ENCODE measurements at places on chromosomes 2 and 18.
A peak's percentile ranks its signal among the peaks of the same experiment; 100 is the strongest.

DNA sequence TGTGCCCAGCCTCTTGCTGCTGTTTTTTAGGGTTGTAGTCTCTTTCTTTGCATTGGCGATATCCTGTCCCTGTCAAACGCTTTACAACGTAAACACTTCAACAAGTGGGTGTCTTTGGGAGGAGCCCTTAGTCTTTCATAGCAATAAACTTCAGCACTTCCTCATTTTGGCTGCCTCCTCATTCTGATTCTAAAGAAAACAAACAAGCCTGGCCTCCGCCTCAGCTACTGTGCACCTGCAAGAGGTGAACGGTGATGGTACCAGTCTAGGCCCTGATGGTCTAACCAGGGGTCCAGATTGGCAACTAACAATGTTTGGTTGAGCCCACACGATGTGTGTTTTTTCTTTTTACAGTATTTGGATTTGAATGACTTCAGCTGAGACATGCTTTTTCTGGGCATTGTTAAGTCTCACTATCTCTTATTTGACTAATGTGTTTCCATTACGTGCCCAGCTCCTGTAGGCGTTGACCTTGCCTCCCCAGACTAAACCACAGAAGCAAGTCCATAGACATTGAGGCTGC is 53.2 kb upstream of the CUL3 start:
- peak; percentile 75 for DNase-seq

DNA sequence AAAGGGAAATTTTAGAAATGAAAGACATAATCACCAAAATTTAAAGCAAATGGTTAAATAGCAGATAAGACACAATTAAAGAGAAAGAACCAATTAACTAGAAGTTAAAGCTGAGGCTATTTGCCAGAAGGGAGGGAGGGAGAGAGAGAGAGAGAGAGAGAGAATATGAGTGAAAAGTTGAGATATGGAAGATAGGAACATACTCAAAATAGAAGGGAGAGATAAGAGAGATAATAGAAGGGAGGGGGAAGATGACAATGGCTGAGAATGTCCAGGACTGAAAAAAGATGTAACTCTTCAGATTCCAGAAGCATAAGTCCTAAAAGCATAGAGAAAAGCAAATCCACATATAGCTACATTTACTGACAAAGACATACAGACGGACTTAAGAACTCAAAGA is 17.1 kb upstream of the AAK1 start:
- DNase-seq: no peak

DNA sequence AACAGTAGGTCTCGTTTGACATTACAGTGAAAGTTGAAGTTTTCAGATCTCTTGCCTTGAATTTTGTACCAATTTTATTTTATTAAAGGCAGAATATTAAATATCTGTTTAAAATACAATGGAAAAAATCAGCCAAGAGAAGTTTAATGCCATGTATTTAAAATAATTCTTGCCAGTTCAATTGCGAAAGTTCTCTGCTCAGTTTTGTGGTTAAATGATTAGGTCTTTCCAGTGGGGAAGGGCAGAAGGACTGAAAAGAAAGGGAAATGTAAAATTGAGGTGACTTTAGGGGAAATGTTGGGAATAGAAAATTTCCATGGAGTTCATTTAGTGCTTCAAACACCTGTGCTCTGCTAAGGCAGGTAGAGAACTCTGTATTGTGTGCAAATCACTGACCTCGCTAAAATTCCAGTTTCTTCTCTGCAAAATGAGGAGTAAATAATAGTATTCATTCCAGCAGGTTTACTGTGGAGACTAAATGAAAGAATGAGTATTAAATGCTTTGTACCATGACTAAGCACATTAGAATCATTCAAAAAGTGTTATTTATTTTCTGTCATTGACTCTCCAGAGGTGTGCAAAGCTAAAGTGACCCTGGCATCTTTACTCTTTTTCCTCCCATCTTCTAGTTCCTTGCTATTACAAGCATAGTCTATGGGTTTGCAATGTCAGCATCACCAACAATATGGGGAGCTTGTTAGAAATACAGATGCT is 74.4 kb downstream of the KIAA1328 start:
- no peak for DNase-seq

GRCh38 chr2:236584521-236585384 is 15.1 kb downstream of the ACKR3 start:
- DNase-seq: no peak

DNA sequence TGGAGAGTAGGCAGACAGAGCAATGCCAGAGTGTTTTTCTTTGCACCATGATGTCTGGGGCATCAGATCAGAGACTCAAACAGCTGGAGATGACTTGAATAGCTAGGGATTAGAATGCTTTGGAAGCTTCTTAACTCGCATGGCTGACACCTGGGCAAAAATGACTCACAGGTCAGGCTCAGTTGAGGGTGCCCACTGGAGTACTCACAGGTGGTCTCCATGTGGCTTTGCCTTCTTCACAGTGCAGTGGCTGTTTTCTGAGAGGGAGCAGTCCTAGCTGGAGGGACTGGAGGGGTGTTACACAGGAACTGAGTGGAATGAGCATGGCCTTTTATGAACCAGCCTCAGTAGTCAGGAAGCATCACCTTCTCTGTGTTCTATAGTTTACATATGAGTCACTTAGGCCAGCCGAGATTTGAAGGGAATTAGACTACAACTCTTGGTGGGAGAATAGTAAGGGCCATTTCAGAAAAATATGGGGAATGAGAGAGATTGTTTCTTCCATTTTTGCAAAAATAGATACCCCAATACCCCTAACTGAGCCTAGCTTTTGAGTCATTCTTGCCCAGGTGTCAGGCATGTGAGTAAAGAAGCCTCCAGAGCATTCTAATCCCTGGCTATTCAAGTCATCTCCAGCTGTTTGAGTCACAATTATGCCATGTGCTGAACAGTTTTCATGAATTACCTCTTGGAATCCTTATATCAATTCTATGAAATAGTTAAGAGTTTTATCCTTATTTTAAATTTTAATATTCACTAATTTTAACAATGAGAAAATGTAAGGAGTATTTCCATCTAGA is 7.1 kb upstream of the PPP1R1C start:
- no peak for DNase-seq

DNA sequence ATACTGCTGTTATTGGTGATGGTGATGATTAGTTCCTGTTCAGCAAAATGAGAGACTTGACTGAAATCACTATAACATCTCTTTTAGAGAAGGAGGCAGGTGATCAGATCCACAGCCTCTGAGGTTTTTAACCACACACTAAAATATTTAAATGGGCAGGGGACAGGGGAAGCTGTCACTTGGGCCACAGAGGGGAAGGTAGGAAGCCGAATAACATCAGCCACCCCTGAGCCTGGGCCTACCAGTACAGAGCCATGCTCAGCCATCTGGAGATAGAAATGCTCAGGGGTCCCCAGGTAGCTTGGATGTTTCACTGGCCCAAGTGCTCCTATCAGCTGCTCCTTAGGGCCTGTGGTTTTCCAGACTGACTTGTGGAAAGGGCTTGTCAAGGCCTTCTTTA is 122.3 kb downstream of the MRO start:
- no peak for DNase-seq

DNA sequence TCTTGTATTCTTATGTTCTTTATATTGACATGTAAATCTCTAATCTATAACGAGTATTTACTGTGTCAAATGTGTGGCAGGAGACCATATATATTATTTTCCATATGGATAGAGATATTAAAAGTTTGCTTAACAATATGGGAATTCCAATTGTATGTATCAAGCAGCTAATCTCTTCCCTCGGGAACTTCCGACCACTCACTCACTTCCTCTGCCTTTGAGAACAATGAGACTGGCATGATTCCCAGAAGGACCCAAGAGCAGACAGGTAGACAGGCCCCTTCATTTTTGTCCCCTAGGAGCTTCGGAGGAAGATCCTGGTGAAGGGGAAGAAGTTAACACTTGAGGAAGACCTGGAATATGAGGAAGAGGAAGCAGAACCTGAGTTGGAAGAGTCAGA is 24.1 kb downstream of the PLCD4 start:
- DNase-seq: no peak

DNA sequence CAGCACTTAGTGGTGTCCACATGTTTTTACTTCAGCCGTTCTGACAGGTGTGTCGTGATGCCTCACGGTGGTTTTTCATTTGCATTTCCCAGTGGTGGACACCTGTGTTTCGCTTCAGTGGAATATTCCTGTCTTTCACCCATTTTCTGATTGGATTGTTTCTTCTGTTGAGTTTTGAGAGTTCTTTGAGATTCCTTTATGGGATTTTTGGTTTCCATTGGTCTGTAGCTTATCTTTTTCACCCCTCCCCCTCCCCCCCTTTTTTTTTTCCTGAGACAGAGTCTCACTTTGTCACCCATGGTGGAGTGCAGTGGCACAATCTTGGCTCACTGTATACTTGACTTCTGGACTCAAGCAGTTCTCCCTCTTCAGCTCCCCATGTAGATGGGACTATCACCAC is 8.0 kb downstream of the ANKRD23 start:
- no peak for DNase-seq

DNA sequence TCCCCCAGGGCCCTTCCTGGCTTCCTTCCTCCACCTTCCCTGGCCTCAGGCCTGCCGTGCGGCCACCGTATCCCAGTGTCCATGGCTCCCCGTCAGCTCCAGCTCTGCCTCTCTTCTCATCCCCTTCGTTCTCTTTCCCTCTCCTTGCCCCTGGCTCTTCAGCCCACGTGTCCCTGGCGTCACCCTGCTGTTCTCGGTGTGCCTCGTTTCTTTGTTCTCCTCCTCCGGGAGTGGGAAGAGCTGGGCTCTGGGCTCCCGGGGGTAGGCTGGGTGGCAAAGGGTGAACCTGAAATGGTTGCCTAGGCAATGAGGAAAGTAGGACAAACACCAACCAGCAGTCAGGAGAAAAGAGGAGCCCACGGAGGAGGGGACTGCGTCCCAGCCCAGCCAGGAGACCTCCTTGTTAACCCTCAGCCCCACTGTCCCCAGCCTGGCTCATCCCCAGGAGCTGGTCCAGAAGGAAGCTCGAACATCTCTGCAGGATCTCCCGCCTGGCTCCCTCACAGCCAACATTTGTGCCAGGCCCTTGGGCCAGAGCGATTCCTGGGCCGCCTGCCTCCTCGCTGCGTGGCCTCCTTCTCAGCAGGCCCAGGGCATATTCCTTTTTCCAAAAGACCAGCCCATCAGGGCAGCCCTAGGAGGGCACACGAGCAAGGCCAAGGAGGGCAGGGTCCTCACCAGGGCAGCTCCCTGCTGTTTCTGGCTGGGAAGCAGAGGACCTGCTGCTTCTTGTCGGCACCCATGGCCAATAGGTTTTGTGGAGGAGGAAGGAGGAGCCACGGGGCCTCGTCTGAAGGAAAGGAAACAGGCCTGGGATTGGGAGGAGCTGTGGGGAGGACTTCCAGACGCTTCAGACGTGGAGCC is 30.9 kb upstream of the DNMT3A start:
- DNase-seq: peak; percentile 7

GRCh38 chr18:9952633-9953416 is 39.0 kb downstream of the VAPA start:
- DNase-seq: no peak

- peak; percentile 75 for DNase-seq
Measured at GRCh38 chr2:33583194-33583938, 15.7 kb downstream of the FAM98A start.

DNA sequence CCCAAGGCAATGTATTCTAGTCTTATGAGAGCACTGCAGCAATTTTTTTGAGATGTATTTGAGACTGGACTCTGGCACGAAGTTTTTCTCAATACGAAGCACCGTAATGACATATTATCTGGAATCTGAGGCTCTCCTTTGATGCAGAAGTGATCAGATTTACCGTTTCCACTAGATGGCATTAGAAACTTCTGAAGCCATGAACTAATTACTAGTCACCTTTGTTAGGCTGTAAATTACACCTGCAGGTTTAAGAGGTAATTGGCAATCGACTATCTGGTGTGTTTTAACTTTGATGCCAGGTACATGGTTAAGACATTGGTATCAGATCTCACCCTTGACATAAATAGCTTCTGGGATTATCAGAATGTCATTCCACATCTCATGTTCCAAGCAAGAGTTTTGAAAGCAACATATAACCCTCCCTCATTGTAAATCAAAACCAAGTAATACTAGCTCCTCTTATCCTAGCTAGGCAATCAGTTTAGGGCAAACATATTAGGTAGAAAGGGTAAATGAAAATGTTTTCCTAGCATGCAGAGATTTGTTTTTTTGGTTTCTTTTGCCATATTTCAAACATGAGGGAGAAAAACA is 254.6 kb upstream of the SPRED2 start:
- no peak for DNase-seq

Data from B cell (primary cell).